ENCODE measurements at places on chromosomes 5 and 9.

DNA sequence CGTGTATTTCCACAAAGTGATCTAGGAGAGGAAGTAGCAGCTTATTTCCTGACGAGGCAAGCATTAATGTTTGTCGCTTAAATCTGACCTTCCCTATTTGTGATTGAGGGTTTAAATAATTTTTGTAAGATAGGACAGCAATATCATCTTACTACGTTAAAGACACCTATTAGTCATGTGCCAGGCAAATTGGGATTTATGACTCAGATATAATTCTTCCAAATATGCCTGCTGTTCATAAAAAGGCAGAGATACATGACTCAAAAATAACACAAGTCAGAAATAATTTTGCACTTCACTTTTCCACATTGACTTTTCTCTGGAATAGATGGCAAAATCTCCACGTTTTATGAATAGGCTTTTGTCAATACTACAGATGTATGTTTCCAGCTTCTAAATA, 43.0 kb upstream of the CDH12 start:
- no peak for DNase-seq

- DNase-seq = no peak
Observed at GRCh38 chr9:206481-206880, 8.2 kb upstream of the DOCK8 start.

GRCh38 chr9:94720846-94721549, 5.5 kb upstream of the AOPEP start:
- DNase-seq = no peak

GRCh38 chr9:111016426-111017045, 21.7 kb downstream of the LPAR1 start:
- no peak for DNase-seq

GRCh38 chr5:14851050-14851419, 20.5 kb downstream of the ANKH start:
- no peak for DNase-seq

DNA sequence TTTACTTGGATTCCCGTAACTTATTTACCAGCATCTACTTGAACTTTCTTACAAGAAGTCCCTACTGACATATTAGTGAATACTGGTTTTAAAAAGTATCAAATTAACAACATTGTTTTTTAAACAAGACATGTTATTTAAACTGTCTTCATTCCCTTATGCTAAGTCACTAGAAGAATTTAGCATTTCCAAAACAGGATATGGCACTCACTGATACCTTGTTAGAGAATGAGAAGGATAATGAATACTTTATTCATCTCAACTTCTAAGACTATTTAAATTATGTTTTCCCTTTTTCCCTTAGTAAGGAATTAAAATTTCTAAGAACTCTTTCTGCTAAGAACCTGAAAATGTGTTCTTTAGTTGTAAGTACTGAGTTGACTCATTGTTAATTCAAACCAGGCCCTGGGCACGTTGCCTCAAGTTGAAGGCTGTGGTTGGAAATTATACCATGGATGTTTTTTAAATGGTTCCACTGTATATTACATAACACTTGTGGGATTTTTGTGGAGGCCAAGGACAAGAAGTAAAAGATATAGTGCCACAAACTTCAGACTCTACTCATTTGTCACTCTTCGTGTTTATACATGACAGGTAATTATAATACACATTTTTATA, 219.0 kb upstream of the EDIL3 start:
- peak; percentile 59 for DNase-seq
